Immature natural killer cell (primary cell): ENCODE measurements at places on chromosomes 1 and 21. TPM values are rescaled to one million over a fixed set of nuclear protein-coding genes. Genes with fewer than 3 reads are reported as not detected.

DNA sequence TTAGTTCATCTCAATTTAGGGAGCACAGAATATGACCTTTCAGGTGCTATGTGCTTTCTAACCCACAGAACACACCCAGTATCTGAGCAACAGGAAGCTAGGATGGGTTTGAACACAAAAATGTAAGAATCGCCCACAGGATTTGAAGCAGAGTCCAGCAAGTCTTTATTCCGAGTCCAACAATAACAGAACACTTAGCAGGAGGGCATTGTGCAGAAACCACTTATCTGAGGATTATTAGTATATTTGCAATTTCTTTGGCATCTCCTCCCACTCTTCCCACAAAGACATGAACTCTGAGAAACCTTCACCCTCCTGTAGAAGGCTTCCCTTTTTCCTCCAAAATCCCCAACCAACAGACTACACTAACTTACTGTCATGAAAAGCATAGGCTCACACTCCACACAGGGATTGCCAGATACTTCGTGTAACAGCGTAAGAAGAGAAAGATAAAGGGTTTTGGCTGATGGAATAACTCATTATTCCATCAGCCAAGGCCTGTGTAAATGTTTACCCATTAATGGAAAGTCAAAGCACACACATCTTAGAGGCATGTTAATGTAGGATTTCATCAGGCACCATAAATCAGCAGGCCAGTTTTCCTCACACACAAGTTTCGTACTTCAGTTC is 16.1 kb downstream of the SIPA1L2 start:
- no peak for DNase-seq

DNA sequence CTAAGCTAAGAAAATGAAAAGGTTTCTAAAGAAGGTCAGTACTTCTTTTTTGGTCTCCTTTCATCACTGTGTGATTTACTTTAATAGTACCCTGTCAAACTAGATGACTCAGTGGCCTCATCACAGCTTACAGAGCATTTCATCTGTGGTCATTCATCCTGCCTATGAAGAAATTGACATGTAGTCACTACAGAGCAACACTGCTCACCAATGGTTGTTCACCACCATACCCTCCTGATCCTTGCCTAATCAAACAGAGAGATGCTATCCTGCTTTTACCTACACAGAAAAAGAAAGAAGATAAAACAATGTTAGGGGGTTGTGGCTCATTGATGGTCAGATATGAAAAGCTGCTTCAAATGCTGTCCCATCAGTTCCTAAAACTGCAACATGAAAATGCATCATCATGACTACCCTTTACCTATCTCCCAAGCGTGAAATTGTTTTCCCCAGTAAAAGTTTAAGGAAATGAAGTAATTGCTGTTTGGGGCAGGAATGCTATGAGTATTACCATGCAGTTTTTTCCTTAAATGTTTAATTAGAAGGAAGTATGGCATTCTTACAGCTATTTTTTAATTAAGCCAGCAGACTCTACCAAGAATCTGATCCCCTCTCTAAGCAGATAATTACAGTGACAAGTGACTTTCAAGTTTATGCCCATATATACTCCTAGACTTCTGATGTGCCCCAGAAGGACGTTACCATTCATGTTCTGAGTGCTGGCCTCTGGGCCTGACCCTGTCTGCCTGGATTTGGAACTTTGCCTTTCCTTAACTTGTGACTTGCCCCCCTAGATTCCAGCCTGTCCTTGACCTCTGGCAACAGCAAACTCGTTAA is 46.1 kb upstream of the FBXO28 start:
- DNase-seq: no peak

GRCh38 chr1:13600762-13601453 is 17.3 kb downstream of the PDPN start:
- DNase-seq: no peak

GRCh38 chr1:183416850-183417771 is 1.1 kb downstream of the NMNAT2 start:
- peak; percentile 7 for DNase-seq

GRCh38 chr1:203239081-203239480 is 9.6 kb upstream of the CHIT1 start:
- DNase-seq: no peak

GRCh38 chr1:92902406-92902744 is 58.9 kb downstream of the DIPK1A start:
- DNase-seq: no peak

DNA sequence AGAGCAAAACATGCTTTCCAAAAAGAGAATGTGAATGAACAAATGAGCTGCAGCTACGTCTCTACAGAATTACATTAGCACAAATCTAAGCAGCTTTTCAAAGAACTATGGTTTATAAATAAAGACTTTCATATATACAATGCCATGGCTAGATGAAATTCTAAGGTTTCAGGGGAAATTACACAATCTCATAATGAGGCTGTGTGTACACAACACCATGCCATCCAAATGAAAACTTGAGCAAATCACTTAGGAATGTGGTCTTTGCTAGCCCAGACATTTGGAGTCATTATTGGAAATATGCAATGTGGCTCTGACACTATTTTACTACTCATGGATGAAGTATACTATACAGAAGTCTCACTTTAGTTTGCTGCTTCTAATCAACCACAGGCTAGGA is 37.5 kb downstream of the SPAG17 start:
- no peak for DNase-seq

GRCh38 chr1:186653312-186653711 is 26.9 kb downstream of the PTGS2 start:
- DNase-seq: no peak

GRCh38 chr1:218274511-218274910 is 10.6 kb upstream of the RRP15 start:
- no peak for DNase-seq

GBP6 gene
- 0.17 TPM for polyA plus RNA-seq

DNM3 gene
- polyA plus RNA-seq: 0.52 TPM

ACTA1 gene
- not detected for polyA plus RNA-seq

ZNF678 gene
- polyA plus RNA-seq: 6.4 TPM

ID3 gene
- polyA plus RNA-seq: 0.28 TPM

PROK1 gene
- not detected for polyA plus RNA-seq
